AG04449 (cell line): ENCODE measurements at places on chromosomes 2 and 18.
A peak's percentile ranks its signal among the peaks of the same experiment; 100 is the strongest.

DNA sequence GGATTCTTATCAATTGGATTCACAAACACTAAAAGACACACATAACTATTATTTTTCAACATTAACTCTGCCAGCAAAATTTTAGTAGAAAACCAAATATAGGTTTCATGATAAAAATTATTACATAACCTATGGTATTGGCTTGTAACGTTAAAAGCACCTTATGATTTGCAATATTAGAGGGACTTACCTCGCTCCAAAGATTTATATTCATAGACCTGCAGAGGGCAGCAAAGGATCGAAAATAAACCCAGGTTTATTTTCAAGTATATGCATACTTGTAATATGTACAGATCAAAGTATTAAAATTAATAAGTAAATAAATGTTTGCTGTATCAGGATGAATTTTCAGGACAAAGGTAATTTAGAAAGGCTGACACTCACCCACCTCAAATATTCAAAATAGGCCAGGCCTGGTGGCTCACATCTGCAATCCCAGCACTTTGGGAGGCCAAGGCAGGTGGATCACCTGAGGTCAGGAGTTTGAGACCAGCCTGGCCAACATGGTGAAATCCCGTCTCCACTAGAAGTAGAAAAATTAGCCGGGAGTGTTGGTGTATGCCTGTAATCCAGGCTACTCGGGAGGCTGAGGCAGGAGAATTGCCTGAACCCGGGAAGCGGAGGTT is 45.3 kb downstream of the LRPPRC start:
- no peak for DNase-seq

DNA sequence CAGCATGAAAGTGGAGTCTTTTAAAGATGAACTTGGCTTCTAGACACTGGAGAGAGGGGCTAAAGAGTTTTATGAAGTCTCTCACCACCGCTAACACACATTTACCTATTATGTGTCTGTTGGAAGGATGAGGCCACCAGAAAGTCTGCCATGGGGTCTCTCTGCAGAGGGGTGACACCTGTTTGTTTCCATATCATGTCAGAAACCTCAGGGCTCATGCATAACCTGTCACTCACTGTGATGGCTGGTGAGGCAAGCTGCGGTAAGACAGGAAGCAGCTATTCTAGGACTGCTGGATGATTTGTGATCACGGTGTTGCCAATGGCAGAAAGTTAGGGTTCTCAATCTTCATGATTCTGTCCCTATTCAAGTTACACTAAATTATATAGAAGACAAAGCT is 60.8 kb upstream of the DNMT3A start:
- no peak for DNase-seq

DNA sequence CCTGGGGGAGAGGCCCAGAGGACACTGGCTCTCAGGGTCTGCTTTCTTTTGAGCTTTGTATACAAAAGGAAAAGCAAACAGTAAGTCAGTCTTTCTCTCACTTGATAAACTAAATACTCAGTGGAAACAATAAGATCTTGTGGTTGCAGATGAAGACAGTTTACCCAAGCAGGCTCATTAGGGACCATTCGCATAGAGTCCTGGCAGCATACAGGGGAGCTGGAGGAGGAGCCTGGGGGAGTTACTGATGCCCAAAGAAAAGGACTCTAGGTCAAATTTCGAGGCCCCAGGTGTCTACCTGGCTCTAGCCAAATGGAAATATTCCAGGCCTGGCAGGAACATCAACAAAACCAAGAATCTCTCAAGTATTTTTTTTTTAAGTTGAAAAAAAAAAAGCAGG is 225.3 kb downstream of the CNTNAP5 start:
- DNase-seq: no peak

DNA sequence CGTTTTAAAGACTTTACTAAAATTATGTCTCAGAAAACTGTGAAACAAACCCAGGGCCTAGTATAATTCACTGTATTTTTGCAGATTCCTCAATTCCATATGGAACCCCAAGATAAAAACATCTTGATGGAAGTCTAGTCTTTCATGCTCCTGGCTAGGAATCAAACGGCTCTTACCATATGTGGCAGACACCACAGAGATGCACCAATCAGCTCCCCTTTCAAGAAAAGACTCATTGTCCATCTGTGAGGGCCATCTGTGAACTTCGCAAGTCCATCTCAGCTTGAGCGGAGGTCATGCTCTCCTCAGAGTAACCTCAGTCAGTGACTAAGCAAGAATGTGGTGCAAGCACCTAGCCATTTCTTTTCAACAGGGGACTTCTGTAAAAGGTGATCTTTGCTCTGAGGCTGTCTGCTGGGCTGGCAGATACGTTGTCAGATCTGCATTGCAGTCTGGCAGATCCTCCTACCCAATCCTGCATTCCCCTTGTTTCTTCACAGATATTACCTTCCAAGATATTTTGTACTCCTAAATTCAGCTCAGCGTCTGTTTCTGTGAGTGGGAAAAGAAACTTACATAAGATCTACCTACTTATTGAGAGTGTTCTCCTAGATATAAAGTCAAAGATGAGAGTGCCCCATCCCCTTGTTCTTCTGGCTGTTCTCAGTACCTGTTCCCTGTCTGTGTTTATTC is 419.3 kb downstream of the SPAG16 start:
- DNase-seq: no peak

GRCh38 chr2:28929581-28929980 is 35.1 kb downstream of the WDR43 start:
- DNase-seq: no peak

DNA sequence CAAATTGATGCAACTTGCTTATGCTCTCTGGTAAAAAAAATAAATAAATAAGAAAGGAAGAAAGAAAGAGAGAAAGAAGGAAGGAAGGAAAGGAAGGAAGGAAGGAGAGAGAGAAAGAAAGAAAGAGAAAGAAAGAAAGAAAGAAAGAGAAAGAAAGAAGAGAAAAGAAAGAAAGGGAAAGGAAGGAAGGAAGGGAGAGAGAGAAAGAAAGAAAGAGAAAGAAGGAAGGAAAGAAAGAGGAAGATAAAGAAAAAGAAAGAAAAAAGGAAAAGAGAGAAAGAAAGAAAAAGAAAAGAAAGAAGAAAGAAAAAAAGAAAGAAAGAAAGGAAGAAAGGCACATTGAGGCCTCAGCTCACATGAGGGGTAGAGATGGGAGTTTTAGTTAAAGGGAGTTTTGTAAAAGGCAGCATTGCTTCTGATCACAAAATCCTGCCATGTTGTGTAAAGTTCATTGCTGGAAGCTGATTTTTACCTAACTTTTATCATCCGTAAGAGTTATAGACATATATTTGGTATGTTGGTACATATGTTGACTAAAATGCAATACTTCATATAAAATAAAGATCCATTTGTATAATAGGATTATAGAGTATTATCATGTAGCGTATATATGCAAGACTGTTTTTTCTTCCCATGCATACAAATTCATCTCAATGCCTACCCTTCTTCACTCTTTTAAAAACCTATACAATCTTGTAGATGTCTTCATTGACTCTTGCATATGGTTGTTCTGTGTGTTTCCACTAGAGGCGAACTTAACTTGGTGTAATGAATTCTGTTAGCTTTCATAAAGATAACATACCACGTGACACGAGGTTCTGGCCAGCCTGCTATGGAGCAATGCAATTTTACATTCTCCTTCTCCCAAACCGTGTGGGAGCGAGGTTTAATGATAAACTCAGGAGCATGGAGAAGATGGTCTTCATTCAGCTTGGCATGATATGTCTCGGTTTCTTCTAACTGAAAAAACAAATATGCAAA is 32.8 kb downstream of the MYOM1 start:
- DNase-seq: no peak

GRCh38 chr18:66438711-66439536 is 165.0 kb downstream of the CDH19 start:
- no peak for DNase-seq

DNA sequence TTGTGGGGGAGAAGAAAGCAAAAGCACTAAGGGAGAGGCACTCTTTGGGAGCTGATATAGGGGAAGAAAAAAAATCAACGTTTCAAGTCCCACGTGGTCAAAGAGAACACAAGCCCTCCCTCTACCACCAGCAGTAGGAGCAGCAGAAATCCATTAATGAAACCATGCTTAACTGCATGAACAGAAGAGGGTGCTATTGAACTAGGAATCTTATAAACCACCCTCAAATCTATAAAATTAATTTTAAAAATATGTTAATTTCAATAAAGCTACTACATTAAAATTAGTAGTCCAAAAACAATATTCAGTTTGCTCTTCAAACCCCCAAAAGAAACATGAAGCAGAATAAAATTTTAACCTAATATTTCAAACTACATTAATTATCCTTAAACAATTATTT is 147.8 kb downstream of the TMEM18 start:
- no peak for DNase-seq

- DNase-seq: no peak
Observed at GRCh38 chr2:220341014-220341413, 713.6 kb downstream of the SLC4A3 start.

GRCh38 chr2:85435981-85436835 is 17.7 kb downstream of the SH2D6 start:
- no peak for DNase-seq

GRCh38 chr2:48860380-48860779 is 104.9 kb upstream of the LHCGR start:
- no peak for DNase-seq

- DNase-seq: no peak
Observed at GRCh38 chr2:1367601-1368000, 45.7 kb upstream of the TPO start.

DNA sequence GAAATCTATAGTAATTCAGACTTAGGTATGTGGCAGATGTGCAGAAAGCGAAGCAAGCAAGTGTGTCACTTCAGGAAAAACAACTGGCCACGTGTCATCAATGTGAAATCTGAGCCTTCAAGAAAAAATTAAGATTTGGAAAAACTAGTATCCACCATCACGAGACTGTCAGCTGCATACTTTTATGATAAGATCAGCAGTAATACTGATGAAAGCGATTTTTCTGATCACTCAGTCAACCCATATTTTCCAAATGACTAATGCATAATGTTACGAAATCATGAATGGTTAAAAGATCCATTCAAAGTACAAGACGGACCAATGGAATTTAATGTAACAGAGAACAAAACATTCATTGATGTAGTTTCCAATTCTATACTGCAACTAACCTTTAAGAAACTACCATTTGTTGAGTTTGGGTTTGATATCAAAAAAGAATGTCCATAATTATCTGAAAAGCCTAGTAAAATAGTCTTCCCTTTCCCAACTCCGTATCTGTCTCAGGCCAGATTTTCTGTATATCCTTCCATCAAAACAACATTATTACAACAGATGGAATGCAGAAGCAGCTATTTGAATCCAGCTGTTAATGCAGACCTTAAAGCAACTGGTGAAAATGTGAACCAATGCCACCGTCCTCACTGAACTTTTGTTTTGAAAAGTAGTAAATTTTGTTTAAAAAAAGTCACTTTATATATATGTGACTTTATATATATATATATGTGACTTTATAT is 17.0 kb upstream of the BCL2 start:
- DNase-seq: peak; percentile 74

GRCh38 chr2:232666051-232666805 is 30.9 kb upstream of the GIGYF2 start:
- no peak for DNase-seq

GRCh38 chr18:37476182-37476581 is 89.4 kb downstream of the CELF4 start:
- DNase-seq: no peak

- no peak for DNase-seq
Observed at GRCh38 chr2:64727013-64727767, 73.5 kb upstream of the SERTAD2 start.

DNA sequence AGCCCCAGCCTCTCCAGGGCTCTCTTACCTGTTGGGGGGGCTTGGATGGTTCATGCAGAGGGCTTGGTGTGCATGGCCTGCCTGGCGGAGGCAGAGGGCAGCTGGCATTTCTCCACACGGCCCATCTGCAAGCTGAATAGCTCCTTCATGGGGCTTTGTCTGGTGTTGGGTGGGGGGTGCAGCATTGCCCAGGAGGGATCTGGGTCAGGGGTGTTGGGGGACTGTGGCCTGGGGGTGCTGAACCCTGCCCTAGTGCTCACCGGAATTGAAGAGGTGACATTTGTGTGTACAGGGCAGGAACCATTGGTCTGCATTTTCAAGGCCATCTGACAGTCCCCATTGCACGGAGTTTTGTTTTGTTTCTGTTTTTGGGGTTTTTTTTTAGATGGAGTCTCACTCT is 58.8 kb upstream of the HAAO start:
- DNase-seq: no peak

- DNase-seq: no peak
Observed at GRCh38 chr2:144832048-144832447, 312.1 kb upstream of the ZEB2 start.

GRCh38 chr2:134178138-134178877 is 75.6 kb upstream of the MGAT5 start:
- DNase-seq: no peak

GRCh38 chr2:67065046-67065445 is 332.1 kb upstream of the ETAA1 start:
- no peak for DNase-seq

GRCh38 chr2:150081775-150082481 is 405.5 kb downstream of the RND3 start:
- no peak for DNase-seq

DNA sequence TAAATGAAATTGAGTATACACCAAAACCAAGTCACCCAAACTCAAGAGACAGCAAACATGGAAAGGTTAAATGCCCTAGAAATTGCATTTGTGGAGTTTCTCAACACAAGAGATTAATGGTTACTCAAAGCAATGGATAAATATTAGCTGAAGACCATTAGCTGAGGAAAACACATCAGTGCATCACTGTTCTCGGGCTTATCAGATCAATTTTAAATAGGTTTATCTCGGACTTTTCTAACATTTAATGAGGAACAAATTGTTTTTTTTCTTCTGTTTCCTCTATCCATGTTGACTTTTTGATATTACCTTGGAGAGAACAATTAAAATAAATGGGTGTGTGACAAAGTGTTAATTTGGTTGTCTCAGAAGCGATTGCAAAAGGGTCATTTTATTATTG is 105.4 kb upstream of the PIK3C3 start:
- no peak for DNase-seq

GRCh38 chr18:36155851-36156757 is 26.4 kb downstream of the ELP2 start:
- DNase-seq: no peak
